ENCODE measurements at places on chromosomes 16 and 17.

DNA sequence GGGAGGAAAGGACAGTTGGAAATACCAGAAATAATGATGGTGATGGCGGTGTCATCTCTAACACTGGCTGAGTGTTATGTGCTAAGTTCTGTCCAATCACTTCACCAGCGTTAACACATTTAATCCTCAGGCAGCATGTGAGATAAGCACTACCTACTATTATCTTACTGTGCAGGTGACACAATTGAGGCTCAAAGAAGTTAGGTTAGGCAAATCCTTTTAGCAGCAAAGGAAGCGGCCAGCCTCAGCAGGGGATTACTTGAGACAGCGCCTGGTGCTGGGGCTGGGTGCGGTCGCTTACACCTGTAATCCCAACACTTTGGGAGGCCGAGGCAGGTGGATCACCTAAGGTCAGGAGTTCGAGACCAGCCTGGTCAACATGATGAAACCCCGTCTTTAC is 18.7 kb upstream of the DHX8 start:
- H3K4me1 ChIP-seq = no peaks in the 10 kb centered on the region
- H3K27ac ChIP-seq = no peak overlapping the region
- no peak for DNase-seq

DNA sequence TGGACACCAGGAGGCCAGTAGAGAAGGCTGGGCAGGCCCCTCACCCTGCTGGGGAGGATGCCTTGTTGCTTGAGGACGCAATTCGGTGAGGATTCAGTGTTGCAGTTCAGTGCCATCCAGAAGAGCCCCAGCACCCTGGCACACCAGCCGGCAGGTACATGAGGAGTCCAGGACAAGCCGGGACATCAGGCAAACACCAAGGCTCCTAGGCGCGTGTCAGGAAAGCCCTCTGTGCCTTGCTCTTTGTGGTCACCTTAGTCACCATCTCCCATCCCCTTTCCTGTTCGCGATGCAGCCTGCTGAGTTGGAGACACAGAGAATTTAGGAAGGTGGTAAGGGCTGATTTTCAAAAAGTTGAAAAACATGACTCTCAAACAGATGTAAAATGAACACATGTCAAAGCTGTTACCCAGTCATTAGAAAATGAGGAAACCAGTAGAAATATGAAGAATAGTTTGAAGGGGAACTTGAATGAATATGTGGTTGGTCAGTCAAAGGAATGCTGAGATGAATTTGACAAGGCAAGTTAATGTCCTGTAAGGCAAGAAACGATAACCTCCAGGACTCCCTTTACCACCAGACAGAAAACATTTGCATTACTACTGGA is 2.3 kb upstream of the NCBP3 start:
- peaks cover 18% of the 10 kb centered on the region for H3K4me1 ChIP-seq
- no peak for DNase-seq
- no peak overlapping the region for H3K27ac ChIP-seq
- H3K4me3 ChIP-seq = no peak overlapping the region
- H3K27me3 ChIP-seq = no peaks in the 10 kb centered on the region

- DNase-seq = no peak
- peak overlapping the region; percentile 32 for H3K27ac ChIP-seq
- no peak overlapping the region for H3K4me3 ChIP-seq
- peaks cover 75% of the 10 kb centered on the region for H3K36me3 ChIP-seq
Measured at GRCh38 chr16:85913688-85914422, 14.9 kb downstream of the IRF8 start.

DNA sequence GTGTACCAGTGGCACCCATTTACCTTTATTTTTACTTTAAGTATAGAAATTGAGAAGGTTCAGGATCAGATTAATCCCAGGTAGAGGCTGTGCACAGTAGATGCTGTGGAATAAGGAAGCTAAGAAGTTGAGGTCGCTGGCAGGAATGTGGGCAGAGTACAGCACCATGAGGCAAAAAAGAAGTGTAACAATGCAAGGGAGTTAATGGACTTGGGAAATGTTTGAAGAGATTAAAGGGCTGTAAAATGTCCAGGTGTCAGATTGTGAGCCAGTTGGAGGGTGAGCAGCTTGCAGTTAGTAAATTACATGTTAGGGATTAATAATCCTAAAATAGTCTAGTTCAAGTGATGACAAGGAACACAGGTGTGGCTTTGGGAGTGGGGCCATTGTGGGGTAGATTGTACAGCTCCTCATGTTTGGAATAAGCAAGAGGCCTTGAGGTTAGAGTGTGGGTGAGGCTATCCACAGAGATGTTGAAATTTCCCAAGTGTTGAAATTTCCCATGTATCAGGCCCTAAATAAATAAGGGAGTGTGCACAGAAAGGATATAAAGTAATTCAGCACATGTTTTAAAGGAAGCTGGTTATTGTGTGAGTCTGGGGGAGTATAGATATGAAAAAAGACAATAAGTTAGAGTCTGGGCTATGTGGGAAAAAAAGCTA is 21.5 kb downstream of the TAT start:
- DNase-seq = no peak
- no peak overlapping the region for H3K4me3 ChIP-seq
- no peaks in the 10 kb centered on the region for H3K27me3 ChIP-seq
- no peaks in the 10 kb centered on the region for H3K36me3 ChIP-seq

DNA sequence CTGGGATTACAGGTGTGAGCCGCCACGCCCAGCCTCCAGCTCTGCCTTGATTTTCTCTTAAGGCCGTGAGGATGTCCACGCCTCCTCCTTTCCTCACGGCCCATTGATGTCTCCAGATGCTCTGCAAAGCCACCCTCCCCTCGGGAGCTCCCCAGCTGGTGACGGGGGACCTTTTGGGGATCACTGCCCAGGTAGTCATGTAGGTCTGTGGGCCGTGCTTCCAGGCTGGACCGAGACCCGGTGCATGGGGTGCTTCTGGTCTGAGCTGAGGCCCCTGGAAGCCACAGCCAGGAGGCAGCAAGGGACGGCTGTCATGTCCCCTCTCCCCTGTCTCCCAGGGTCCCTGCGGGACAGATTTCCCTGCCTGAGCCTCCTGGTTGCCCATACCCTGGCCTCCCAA is 277.8 kb downstream of the SEC14L1 start:
- no peak overlapping the region for H3K4me3 ChIP-seq
- H3K27ac ChIP-seq = no peak overlapping the region
- no peaks in the 10 kb centered on the region for H3K27me3 ChIP-seq
- H3K4me1 ChIP-seq = peaks cover 59% of the 10 kb centered on the region
- no peak for DNase-seq

DNA sequence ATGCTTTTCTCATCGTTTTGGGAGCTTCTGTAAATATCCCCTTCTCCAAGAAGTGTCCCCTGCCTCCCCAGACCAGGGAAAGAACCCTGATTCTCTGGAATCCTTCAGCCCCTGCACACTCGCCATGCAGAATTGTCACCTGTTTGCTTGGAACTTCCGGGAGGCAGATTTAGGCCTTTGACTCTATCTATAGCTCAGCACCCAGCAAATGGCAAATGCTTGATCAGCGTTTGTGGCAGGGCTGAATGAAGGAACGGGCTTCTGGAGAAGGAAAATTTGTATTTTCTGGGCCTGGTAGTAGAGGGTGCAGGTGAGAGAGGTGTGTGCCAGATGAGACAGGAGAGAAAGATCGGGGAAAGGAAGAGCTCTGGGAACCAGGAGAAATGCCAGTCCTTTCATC is 18.3 kb upstream of the CACNG4 start:
- DNase-seq = no peak
- no peaks in the 10 kb centered on the region for H3K4me1 ChIP-seq
- H3K36me3 ChIP-seq = no peaks in the 10 kb centered on the region
- H3K27ac ChIP-seq = no peak overlapping the region

DNA sequence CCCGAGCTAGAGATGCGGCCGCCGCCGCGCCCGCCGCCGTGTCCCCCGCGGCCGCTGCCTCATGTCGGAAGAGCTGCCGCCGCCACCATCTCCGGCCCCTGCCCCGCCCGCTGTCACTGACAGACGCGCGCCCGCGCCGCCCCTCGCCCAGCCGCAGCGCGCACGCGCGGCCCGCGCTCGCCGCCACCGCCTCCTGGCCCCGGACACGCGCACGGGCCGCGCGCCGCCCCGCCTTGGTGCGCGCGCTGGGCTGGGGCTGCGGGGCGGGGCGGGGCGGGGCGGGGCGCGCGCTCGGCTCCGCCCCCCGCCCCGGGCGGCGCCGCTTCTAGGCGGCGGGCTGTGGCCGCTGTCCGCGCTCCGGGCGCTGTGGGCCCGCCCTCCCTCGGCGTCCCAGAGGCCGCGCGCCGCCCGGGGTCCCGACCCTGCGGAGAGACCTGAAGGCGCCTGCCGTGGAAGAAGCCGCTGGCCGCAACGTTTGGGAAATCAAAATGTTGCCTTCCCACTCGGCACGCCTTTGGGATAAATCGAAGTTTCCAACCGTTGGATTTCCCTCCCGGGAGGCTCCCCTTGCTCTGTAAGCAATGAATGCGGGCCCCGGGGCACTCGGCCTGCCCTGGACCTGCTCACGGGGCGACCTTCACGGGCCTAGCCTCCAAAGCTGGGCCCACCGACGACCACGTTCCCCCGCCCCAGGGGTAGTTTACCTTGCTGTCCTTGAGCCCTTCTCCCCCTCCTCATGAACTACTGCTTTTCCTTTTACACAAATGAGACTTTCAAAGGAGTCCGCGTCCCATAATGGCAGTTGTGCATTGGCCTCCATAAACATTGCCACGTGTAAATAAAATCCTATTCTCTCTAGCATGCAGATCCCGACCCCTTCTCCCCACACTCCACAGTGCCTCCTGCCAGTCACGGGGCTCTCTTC is at the start of gene ADCY9:
TSS of gene ADCY9 (minus strand) at position 118 of the 925 bp plus-strand sequence. CDS start 1,000 bp downstream, outside the sequence.
- peak within 1 kb of the TSS; percentile 56 for H3K4me3 ChIP-seq
- no peaks in the 10 kb centered on the region for H3K27me3 ChIP-seq
- peak within 1 kb of the TSS; percentile 24 for H3K27ac ChIP-seq
- H3K4me1 ChIP-seq = peaks cover 41% of the 10 kb centered on the region
- H3K36me3 ChIP-seq = no peaks in the 10 kb centered on the region
- peak; percentile 80 for DNase-seq

DNA sequence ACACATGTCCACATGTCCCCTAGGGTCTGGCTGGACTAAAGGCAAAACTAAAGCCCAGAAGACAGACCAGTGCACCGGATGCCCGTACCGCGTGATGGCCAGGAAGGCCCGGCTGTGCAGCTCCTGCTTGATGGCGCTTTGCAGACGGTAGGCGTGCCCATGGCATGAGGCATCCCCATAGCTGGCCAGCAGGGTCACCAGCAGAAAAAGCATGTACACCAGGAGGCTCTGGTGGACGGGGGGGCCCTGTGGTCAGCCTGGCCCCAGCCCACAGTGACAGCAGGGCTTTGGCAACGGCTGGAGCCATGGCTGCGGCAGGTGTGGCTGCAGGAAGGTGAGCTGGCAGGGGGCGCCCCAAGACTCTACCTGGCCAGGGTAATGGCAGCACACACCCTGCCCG is 42.8 kb downstream of the PKD1 start:
- no peak overlapping the region for H3K4me3 ChIP-seq
- DNase-seq = no peak
- H3K27me3 ChIP-seq = no peaks in the 10 kb centered on the region
- H3K4me1 ChIP-seq = no peaks in the 10 kb centered on the region

DNA sequence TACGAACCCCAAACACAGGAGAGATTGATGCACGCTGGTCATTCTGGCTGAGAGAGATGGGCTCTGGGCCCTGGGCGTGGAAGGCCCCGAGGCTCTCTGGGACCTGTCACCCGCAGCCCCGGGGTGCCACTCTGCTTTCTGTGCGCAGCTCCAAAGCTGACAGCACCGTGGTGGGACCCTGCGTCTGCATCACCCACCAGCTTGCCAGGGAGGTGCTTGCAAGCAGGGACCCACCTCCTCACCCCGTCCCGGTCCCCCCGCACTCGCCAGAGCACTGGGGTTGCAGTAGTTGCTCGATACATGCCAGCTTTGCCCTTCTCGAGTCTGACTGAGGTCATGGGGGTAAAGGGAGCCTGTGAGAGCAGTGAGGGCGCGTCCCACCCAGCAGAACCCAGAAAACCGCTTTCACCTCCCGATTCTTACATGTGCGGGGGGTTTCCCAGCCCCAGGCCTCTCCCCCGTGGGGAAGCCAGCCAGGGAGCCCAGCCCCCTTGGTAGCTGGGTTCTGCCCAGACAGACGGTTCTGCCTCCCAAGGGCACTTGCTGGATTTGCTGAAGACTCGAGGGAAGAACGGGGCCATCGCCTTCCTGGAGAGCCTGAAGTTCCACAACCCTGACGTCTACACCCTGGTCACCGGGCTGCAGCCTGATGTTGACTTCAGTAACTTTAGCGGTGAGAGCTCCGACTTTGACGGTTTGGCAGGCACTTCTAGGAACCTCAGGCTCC is 12.5 kb downstream of the CARD14 start:
- no peak overlapping the region for H3K27ac ChIP-seq
- H3K36me3 ChIP-seq = no peaks in the 10 kb centered on the region
- no peak overlapping the region for H3K4me3 ChIP-seq
- DNase-seq = no peak

DNA sequence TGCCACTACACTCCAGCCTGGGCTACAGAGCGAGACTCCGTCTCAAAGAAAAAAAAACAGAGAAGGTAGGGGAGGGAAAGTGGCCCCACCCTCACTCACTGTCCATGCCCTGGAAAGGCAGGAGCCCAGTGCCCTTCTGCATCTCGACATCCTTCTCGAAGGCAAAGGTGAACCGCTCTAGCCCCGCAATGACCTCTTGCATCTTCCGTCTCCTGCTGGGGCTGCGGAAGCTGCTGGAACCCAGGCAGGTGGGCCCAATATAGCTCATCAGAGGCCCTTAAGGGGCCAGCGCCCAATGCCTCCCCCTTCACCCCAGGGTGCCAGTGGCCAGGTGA is at the start of gene CPSF4L:
TSS of gene CPSF4L (minus strand) at position 264 of the 335 bp plus-strand sequence. CDS start at position 202, 62 bp downstream.
- H3K4me3 ChIP-seq = no peak within 1 kb of the TSS
- H3K4me1 ChIP-seq = no peaks in the 10 kb centered on the region
- DNase-seq = no peak
- H3K36me3 ChIP-seq = no peaks in the 10 kb centered on the region
- H3K27ac ChIP-seq = no peak within 1 kb of the TSS

GRCh38 chr17:17837966-17838962 is 1.5 kb upstream of the SREBF1 start:
- no peak for DNase-seq
- H3K27me3 ChIP-seq = no peaks in the 10 kb centered on the region
- H3K36me3 ChIP-seq = no peaks in the 10 kb centered on the region
- H3K4me3 ChIP-seq = no peak overlapping the region
- H3K4me1 ChIP-seq = peaks cover 63% of the 10 kb centered on the region
- H3K27ac ChIP-seq = no peak overlapping the region

GRCh38 chr16:29871822-29872546 is 9.0 kb upstream of the CDIPT start:
- H3K36me3 ChIP-seq = no peaks in the 10 kb centered on the region
- peaks cover 8% of the 10 kb centered on the region for H3K27me3 ChIP-seq
- H3K27ac ChIP-seq = no peak overlapping the region
- H3K4me3 ChIP-seq = no peak overlapping the region
